A549 treated with CORT108297 at 1 μM for 4 hours (cell line): ENCODE measurements at places on chromosomes 11 and 22. TPM values are rescaled to one million over a fixed set of nuclear protein-coding genes. Genes with fewer than 3 reads are reported as not detected.

PNPLA3 gene
- total RNA-seq, result 0.68 to 1.2 TPM (median 0.95 TPM) in 5 replicates

TENM4 gene
- total RNA-seq, result 0.02 to 0.15 TPM (median 0.13 TPM) in 4 of 5 replicates, not detected in the other

KIRREL3 gene
- 8.5 to 12.0 TPM (median 11.0 TPM) in 5 replicates for total RNA-seq

ZBTB16 gene
- 0.06 to 0.07 TPM (median 0.06 TPM) in 4 of 5 replicates, not detected in the other for total RNA-seq

FOXRED2 gene
- 11.2 to 17.3 TPM (median 16.4 TPM) in 5 replicates for total RNA-seq
